ENCODE measurements at places on chromosomes 4 and X.

DNA sequence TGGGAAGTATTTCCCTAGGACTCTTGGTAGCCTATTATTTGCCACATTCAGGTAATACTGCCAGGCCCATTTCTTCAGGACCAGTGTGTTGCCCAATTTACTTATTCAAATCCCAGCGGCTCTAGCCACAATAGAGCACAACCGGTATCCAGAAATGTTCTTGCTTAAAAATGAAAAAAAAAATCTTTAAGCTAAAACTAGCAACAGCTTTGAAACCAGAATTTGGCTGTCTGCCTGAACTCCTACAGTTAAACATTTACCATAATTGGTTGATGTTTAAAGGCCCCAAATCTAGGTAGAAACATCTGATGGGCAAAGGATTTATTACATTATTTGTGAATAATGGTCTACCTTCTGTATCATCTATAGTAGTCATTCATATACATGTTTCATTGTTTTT is 930 bp upstream of the SLITRK4 start:
- DNase-seq = no peak

- DNase-seq = no peak
Observed at GRCh38 chr4:160563552-160564282, 1460.8 kb downstream of the RAPGEF2 start.

- no peak for DNase-seq
Observed at GRCh38 chr4:138669479-138670315, 345.9 kb upstream of the NOCT start.

GRCh38 chr4:127832585-127832984 is 48.1 kb upstream of the PLK4 start:
- DNase-seq = no peak

Data from NCI-H2171 treated with DMSO at 0.1 percent for 48 hours (cell line).